Activated naive CD8-positive, alpha-beta T cell treated with anti-CD3 and anti-CD28 coated beads, Interleukin-2, amount 50 U/mL, for 16 hours (primary cell): ENCODE measurements at places on chromosomes 12 and 14.

DNA sequence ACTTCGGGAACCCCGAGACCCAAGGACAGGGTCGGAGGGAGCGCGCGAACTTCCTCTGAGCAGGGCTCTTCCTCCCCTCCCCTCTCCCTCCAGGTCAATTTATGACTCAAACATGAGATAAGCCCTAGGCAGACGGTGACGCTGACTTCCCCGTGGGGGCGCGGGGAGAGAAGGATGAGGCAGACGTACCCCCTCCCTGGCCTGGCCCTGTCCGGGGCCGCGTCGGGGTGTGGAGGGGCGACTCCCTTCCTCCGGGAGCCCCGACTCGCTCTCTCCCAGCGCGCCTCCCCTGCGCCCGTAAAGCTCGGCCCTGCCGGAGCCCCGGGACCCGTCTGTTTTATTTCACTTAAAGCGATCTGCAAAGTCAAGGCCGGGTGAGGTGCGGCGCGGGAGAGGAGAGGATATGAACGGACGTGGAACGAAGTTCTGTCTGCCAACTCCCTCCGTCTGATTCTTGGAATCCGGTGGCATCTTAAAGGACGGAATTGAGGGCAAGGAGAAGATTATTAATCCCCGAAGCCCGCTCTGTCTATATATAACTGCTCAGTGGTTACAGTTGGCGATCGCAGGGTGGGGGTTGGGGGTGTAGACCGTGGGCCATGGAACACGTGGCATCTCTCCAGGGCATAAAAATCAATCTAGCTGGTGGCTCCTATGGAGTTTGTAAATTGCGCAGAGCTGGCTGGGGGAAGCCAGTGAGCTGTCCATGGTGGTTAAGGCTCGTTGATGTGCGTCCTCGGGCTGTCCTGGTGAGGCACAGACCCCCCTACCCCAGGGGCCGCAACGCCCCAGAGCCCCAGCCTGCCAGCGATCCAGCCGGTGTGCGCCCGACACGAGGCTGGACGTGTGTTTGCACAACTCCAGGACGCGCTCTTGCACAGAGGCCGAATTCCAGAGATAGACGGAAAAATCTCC is 2.9 kb upstream of the PTHLH start:
- no peak for DNase-seq

GRCh38 chr12:2390850-2391390 is 338.1 kb downstream of the CACNA1C start:
- DNase-seq, result no peak

- no peak for DNase-seq
Observed at GRCh38 chr12:101891462-101891971, 14.1 kb downstream of the DRAM1 start.

DNA sequence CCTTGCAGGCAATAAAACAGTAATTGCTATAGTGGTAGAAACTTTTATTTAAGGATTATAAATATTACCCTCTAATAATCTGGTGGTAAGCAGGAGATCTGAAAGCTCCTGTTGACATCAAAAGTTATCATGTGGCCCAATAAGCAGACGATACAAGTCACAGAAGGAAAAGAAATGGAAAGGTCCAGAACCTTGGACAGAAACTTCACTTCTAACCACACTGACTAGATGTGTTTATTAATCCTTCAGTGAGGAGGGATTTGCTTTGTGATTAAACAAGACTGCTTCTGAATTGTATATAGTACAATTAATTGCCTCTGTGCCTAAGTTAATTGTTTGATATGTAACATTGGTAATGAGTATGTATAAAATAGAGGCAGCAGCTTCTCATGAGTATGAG is 652.7 kb upstream of the MIS18BP1 start:
- no peak for DNase-seq
